ENCODE measurements at places on chromosomes 2 and 18.
A peak's percentile ranks its signal among the peaks of the same experiment; 100 is the strongest.

- no peak for DNase-seq
Measured at GRCh38 chr2:75538521-75539490, 21.9 kb downstream of the EVA1A start.

DNA sequence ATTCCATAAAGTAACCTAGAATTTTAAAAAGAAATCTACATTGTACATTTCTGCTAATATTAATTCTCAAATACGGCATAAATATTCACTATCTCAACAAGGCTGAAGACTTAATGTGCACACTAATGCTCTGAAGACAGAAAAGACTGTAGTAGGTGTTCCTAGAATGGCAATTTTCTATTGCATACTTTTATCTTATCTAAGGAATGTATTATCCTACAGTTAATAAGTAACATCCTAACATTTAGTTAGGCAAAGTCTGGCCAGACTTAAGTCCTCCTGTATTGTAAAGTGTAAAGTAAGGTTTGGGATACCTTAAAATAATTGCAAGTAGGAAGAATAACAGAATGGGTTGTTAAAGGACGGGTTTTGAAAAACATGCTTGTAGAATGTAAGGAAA lies 42.2 kb downstream of the CHST9 start:
- no peak for DNase-seq

- DNase-seq: no peak
Measured at GRCh38 chr2:4415171-4415570, 711.8 kb downstream of the DCDC2C start.

GRCh38 chr2:120132691-120133090 lies 90.5 kb downstream of the TMEM185B start:
- DNase-seq: no peak

DNA sequence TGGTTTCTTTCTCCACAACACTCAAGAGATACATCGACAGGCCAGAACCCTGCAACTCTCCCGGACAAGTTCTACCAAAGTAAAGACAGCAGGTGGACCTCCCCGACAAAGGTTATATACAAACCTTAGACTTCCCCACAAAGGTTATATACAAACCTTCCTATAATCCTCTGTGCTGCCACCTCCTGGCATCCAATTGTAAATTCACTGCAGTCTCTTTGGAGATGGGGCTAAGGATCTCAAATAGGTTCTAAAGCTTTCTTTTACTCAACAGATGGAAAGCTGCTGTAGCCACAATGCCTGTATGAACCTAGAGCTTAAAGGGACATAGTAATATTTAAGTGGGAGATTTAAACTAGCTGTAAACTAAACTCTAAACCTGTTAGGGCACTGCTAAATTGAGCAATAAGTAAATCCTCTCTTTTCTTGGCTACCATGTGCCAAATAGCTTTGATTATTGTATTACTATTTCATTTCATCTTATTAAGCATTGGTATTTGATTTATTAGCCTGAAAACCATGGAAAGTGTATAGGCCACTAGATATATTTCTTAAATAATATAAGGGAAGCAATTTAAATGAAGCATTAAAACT lies 9.8 kb upstream of the MREG start:
- DNase-seq: peak; percentile 66

DNA sequence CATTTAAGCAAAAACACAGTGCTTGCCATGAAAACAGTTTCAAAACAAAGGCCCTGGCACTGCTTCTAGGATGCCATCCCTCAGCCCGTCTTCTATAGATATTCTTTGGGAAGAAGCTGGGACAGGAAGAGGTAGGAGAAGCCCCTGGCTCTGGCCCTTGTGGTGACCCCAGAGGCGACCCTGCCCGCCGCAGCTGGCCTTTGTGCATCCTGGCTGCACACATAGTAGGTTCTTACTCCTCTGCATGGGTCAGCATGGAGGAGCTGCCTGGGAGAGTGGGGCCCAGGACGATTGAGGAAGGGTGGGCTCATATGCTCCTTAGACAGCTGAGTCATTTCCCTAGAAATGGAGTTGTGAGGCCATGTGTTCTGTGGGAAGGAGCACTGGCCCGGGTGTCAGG lies 44.4 kb upstream of the OTOF start:
- no peak for DNase-seq

DNA sequence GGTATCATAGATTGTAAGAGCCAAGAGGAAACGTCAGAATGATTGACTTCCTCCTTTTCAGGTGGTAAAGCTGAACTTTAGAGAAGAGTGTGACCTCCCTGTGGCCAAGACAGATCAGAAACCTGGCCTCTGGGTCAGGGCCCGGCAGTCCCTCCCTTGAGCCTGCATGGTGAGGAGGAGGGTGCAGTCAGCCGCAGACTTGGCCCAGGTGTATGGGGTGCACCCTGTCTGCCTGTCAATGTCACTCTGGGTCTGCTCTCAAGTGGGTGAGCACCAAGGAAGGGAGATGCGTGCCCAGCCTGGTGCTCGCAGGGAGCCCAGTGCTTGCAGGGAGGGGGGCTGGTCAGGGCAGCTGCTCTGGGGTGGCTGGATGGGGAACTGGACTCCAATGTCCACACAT lies 134.4 kb upstream of the SNTG2 start:
- no peak for DNase-seq

DNA sequence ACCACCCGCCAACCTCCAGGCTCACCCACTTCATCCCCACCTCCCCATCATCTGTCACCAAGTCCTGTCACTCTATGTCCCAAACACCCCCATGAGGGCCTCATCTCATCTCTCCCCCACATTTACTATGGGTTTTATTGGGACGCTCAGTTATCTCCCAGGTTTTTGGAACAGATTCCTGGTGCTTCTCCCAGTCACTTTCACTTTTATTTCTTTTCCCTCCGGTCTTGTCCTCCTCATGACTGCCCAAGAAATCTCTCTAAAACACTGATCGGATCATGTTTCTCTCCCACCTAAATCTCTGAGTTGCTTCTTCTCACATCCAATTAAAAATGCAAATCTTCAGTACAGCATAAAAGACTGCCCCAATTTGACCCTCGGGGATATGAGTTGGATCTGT lies 273.1 kb downstream of the PHLPP1 start:
- no peak for DNase-seq

DNA sequence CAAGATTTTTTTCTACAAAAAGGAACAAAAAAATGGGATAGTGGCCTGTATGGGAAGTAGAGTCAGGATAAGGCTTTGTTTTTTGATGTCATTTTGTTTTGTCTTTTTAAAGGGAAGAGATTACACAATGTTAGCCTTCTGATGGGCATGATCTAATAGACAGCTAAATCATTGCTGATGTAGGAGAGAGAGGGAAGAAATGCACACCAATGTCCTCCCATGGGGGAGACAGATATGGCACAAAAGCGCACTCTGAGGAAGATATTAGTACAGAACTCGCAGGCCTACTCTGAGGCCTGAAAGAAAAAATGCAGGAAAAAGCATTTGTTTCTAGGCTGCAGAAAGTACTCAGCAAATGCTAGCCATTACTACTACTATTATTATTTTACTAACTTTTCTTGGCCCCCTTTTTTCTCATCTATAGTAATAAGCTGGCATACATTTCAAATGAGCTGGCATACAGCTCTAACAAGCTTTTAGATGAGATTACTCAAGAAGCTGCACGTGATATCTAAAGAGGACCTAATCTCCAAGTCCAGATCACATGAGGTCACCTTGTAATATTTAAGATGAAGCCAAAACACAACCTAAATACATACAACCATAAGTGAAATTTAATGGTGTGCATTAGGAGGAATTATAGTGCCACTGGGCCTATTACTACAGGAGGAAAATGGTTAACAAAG lies 269.4 kb upstream of the TANK start:
- DNase-seq: no peak

GRCh38 chr2:143375384-143375880 lies 246.2 kb downstream of the ARHGAP15 start:
- no peak for DNase-seq

Data from AG08396 (cell line).